H1 (cell line): ENCODE measurements at places on chromosomes 2 and 18. TPM values are rescaled to one million over a fixed set of nuclear protein-coding genes. Genes with fewer than 3 reads are reported as not detected.

The PLB1 gene
- total RNA-seq, result 0.15 and 0.20 TPM in 2 replicates

The TMEM247 gene
- total RNA-seq, result not detected in 2 replicates

The GALR1 gene
- 0.98 and 1.6 TPM in 2 replicates for total RNA-seq

The GAL3ST2 gene
- total RNA-seq, result not detected in 2 replicates

The EVA1A gene
- total RNA-seq, result 1.2 and 4.3 TPM in 2 replicates

The NEU2 gene
- total RNA-seq, result not detected in 2 replicates

DNA sequence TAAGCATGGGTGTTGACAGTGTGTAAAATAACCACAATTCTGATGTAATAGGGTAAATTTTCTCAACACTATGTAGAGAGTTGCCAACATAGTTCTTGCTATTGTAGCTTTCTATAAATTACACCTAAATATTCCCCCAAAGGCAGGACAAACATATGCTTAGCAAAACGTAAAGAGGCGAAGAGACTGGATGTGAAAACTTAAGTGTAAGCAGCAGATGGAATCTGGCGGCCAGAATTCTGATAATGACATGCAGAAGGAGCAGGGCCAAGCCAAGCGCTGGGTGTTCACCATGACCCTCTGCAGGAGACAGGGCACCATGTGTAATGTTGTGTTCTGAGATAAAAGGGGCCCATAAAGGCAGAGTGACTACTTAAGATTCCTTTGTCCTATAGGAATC, 105.2 kb upstream of the ZNF521 start:
- DNase-seq, result no peak

- no peak for DNase-seq
Measured at GRCh38 chr2:160043265-160043664, 19.1 kb downstream of the PLA2R1 start.

- no peak for DNase-seq
Measured at GRCh38 chr2:117943013-117943672, 70.7 kb downstream of the CCDC93 start.

DNA sequence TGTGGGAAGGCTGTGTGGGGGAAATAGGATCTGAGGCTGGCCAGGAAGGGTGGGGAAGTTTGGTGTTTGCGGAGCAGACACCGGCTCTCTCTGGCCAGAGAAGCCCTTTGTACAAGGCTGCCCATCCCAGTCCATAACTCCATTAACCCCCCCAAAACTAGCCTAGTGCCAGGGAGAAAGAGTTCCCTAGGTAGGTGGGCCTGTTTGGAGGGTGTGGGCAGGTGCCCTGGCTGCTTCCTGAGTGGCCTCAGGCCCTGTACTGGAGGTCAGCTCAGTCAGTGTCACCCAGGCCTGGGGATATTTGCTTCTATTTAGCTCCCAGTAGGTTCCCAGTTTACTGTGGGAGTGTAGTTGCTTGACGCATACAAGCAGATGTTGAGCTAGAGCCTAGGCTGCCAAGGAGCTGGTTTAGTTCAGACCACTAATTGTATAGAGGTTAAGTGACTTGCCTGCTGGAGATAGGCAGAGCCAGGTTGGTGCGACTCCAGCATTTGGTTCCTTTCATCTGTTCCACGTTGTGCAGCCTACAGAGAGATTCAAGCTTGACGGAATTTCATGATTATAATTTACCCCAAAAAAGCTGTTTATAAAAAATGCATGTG, 2.9 kb upstream of the GREB1 start:
- no peak for DNase-seq

DNA sequence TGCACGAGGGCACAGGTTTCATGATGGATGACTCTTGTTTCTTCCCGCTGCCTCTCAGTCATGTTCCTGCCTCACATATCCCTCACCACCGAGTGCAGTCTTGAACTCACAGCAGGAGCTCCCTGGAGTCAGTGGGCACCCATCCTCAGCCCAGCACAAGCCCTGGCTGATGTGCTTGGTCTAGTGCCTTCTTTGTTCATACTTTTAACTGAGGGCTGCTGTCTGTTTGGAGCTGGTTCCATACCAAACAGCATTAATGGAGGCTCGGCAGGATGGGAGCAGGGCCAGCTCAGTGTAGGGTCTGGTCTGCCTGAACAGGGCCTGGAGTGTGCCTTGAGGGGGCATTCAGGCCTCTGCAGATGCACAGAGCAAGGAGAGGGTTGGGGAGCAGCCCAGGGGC, 54.5 kb upstream of the GLI2 start:
- no peak for DNase-seq

DNA sequence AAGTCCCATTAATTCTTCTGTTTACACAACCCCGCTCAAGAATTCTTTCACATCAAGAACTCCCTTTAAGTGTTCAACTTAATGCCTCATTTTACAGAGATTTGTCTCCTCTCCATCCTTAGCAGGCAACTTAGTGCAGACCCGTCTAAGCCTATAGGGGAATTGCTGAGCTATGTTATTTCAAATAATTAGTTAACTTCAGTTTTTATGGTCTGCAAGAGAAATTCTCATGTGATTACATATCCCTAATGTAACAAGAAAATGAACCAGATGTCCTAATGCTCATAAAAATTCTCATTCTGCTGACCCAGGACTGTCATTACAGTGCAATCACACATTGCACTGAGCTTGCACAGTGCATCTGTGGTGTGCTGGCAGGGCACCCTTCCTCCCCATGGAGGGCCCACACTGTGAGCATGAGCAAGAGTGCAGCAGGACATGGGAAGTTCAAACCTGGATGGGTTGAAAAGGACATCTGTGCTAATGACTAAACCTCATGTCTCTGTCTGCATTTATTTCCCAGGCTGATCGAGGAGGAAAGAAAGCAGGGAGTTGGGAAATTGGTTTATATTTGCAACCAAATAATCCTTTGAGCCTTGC, 97.1 kb downstream of the COL5A2 start:
- DNase-seq, result no peak

DNA sequence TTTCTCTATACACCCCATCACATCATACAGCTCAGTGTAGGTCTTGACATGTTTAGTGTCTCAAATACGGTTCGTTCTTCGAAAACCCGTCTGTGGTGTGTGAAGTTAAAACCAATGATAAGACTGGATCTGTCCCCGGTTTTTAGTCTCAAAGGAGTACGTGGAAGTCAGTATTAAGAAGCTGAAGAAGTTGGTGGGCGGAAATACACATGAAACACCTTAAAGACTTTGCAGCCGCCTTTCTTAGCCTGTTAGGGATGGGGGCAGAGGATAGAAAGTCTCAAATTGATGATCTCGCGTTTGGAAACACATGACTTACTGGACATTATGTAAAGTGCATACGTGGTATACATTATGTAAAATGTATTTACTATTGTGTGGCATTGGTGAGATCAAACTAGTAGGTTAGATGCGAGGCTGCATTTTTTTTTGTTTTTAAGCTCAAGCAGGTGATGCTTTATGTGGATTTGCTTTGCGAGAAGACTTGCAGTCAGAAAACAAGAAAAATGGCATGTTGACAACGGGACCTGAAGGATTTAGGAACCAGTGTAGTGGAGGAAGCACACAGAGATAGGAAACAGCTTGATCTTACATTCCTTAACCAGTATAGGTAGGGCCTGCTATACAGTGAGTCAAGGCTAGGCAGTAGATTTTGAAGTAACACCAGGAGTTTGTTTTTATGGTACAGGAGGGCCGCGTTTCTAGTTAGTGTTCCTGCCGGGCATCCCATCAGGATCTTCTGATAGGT, 1.2 kb downstream of the CNOT11 start:
- no peak for DNase-seq

GRCh38 chr2:64414736-64415435, 39.1 kb upstream of the LGALSL start:
- no peak for DNase-seq

DNA sequence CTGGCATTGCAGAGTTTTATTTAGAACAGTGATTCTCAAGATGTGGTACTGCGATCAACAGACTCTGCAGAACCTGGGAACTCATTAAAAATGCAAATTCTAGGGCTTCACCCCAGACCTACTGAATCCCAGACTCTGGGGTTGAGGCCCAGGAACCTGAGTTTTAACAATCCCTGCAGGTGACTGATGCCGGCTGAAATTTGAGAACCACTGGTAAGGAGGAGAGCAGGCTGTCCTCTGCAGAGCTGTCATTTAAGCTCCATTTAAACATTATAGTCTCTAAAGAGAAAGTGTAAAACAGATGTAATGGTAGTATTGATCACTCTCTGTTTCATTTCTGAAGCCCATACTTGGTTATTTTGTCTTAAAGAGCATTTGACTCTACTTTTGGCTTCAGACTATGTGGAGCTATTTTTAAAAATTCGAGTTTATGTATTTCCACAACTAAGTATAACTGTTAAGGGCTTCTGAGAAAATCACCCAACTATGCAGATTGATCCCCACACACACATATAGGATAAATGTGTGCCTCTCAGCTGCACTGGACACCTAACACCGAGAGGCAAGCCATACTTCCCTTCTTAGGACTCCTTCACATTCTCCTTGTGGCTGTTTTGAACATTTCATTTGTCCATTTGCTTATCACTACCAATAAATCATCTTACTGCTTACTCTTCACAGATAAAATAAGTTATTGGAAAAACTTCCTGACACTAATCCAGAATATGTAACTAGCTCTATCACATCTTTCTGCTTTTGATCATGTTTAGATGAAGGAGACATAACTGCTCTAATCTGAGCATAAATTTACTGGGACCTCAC, 487.5 kb downstream of the DLGAP1 start:
- DNase-seq, result no peak

DNA sequence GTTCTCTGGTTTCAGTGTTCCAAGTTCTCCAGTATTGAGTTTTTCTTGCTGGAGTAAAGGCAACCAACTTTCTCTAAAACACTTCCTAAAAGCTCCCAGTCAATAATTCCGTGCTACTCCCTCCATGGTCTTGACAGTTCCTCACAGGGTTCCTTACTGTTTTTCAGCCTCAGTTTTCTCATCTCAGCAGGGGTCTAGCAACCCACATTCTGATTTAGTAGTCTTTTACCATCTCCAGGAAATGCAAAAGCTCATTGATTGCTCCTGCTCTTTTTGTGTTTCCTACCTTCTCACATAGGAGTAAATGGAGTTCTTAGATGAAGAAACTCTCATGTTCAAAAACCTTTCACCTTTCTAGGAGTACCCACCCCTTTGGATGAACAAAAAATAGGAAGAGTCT, 978.8 kb upstream of the POU3F3 start:
- DNase-seq, result no peak

DNA sequence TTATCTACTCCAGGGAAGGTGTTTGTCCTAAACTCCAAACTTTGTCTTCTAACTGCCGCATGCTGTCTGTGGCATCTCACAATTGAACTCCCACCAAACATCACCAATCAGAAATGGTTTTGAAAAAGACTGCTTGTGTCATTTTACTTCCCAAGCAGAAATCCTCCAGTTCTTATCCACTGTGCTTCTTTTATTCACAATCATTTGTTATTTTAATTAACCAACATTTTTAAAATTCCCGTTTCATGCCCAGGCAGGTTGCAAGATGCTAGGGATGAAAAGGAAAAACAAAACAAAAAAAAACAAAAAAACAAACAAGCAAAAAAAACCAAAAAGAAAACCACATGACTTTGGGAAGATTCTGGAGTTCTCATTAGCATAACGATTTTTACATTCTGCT, 63.5 kb upstream of the RAB27B start:
- no peak for DNase-seq

GRCh38 chr2:60925994-60926740, 44.8 kb downstream of the REL start:
- DNase-seq, result no peak

DNA sequence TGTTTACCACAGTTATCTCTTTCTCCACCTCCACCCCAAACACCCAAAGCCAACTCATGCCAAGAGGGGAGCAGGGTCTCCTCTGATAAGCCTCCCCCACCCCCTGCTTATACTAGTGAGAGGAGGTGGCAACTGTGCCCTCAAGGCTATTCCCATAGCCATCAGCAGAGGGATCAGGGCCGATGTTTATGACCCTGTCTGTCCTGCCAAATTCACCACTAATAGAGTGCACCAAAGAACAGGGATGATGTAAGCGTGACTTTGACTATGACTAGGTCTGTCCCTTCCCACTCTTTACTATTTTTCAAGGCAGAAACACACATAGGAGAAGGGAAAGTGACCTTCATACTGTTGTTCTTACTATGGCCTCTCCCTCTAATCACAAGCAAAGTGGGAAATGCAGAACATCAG, 74.6 kb downstream of the CLHC1 start:
- DNase-seq, result no peak
